ENCODE measurements at places on chromosomes 7 and 10.

DNA sequence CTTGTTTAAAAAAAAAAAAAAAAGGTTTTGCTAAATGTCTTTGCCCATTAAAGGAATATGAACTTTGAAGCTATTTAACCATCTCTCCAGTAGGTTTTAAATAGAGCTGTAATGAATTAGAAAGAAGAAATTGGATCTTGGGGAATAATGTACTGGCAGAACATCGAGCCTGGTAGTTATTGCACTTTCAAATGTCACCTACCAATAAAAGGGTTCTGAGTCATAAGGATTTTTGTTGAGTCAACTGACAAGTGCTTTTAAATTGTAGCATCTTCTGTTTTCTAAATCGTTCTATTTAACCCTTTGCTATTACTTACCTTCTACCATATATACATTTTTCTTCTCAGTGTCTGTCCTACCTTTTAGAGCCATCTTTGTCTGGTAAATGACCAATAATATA, 10.7 kb downstream of the CUTC start:
- DNase-seq = no peak

DNA sequence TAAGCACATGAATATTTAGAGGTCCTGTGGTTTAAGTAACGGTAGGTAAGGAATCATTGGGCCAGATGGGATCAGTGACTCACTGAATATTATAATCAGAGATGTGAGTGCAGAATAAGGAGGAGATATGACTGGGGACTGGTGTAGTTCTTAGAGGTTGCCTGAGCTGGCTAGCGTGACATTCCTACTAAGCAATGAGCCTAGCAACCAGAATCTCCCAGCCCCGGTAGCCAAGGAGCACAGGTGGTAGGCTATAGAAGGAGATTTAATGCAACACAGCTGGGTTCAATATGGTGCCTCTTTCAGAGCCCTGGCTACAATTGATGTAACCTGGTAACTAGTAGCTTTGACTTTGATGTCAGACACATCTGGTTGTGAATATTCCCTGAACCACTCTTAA, 641.6 kb downstream of the AUTS2 start:
- no peak for DNase-seq

DNA sequence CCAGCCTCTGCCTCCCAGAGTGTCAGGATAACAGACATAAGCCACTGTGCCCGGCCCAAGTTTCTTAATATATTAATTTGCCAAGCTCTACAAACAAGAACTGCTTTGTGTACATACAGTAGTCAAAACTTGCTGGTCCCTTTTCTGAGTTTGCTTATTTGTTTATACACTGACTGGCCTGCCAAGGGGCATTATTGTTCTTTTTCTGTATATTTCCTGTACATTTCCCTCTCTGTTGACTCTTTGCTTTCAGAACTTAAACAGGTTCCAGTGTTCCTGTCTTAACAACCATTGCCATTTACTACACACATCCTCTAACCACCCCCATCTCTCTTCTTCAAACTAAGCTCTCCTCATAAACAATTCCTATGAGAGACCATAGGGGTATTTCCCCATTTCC, 61.5 kb upstream of the RPA3 start:
- DNase-seq = no peak

DNA sequence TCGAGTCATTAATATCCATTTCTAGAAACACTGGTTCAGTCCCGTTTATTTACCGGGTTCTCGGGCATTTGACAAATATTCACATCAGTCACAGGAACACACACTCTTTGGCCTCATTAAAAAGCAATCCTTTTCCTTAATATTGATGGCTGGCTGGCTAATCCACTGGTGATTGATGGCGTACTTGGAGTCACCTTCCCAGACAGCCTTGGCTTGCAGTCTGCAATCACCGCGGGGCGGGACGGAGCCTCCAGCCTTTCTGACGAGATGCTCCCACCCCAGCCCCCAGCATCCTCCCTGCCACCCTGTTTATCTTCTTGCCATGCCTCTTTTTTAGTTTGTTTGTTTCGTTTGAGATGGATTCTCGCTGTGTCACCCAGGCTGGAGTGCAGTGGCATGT, 36.6 kb downstream of the SRRM3 start:
- no peak for DNase-seq

All from activated effector memory CD4-positive, alpha-beta T cell treated with Interleukin-2 at 50 U/mL for 16 hours (primary cell).